COR-L47 (cell line): ENCODE measurements at places on chromosomes 7 and 10.

- no peak for DNase-seq
Observed at GRCh38 chr10:89648074-89648473, 3.0 kb upstream of the PANK1 start.

DNA sequence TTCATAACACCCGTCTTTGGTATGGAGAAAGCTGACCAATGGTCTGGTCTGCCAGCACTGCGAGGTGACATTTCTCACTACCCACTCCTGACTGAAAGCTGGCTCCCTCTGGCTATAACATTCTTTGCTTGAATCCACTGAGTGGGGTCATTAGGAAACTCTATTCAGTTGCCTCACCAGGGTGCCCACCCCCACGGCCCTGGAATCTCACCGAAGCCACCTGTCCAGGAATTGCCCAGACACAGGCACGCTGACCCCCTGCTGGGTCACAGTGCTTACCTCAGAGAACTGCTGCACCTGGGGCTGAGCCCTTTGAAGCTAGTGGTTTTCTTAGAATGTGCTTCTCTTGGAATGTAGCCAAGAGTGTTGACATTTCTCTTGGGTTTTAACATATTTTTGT lies 28.6 kb downstream of the HECW1 start:
- DNase-seq: no peak

GRCh38 chr10:110171032-110171431 lies 36.4 kb upstream of the MXI1 start:
- no peak for DNase-seq

- DNase-seq: peak; percentile 77
Observed at GRCh38 chr10:16155834-16156233, 281.0 kb upstream of the PTER start.

- DNase-seq: no peak
Observed at GRCh38 chr10:49560526-49560925, 21.6 kb upstream of the ERCC6 start.

DNA sequence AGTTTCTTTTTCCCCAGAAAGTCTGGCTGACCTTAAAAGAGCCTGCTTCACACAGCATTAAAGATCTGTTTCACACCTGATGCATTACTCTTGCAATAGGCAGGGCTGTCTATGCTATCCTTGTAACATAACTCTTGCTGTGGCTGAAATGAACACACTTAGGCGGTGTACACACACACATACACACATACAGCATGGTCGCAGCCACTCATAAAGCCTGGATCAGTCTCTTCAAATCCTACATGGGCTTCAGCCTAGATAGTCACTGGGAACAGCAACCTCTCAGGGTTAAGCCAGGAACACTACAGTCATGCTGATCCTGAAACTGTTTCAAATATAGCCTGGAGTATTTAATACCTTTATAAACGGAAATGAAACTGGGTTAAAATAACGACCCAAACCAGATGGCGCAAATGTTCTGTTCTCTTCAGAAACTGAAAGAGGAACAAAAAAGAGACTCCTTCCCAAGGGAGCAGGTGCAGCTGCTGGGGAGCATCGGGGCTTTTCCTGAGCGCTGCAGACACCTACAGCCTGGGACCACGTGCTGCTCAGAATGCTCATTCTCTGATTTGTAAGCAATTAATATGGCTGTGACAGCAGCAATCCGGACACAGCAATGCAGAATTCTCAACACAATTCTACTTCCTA lies 61.0 kb upstream of the SFMBT2 start:
- DNase-seq: peak; percentile 7

DNA sequence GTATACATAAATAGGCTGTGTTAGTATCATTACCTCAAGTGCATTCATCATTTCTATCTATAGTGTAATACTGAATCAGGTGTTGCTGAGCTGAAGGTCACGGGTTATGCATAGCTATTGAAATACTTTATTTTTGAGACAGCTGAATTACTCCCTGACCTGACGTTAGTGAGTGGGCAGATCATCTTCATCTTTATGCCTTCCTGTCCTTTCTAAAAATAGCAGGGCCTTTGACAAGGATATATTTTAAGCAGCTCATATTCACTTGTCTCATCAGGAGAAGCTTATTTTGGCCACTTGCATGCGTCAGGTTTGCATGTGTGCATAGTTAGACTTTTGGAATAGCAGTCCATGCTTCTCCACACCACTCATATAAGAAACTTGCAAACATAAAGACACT lies 63.6 kb upstream of the DKK1 start:
- no peak for DNase-seq

DNA sequence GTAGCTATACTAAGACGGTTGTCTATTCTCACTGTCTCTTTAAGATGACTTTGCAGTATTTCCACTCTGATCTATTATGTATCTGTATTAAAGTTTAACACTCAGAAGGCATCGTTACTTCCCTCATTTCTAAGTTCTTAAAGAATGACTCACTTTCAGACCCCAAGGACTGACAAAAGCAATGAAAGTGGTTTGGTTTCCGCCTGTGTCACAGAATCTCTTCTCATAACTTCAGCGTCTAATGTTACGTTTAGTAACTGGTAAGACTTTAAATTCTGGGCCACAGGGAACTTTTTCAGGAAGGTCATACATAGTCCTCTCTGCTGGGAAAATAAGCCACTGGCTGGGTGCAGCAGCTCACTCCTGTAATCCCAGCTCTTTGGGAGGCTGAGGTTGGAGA lies 892.0 kb upstream of the AUTS2 start:
- no peak for DNase-seq

DNA sequence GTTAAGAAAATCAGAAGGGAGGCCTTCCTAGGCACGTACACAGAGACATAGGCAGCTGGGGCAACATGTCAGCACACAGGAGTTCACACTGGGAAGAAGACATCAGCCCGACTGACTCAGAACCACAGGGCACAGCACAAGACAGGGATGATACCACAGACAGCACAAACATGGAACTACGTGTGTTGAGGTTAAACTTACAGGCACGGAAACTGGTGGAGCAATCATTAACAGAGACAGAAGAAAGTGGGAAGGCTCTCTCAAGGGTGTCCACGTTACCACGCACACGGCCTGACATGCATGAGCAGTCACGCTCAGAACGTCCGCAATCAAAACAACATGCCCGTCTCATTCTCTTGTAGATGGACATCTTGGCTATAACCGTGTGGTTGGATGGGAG lies 636.4 kb downstream of the KCNMA1 start:
- DNase-seq: no peak

DNA sequence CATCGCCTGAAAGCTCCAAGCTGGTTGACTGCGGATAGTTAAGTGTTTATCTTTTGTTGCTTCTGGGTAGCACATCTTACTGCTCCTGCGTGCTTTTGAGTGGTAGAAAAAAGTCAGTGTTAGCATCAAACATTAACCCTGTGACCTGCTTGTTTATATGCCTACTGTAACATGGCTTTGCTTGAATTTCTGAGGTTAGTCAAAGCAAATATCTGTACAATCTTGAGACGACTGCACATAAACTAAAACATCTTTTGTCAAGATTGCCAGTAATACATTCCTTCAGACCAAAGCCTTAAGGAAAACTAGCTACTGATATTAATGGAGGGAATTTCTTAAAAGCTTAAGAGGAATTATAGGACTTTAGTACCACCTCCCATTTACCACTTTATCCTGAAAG lies 163.7 kb downstream of the BAMBI start:
- no peak for DNase-seq
